Skeletal muscle cell (primary cell): ENCODE measurements at places on chromosomes 7 and 10.
A peak's percentile ranks its signal among the peaks of the same experiment; 100 is the strongest.

DNA sequence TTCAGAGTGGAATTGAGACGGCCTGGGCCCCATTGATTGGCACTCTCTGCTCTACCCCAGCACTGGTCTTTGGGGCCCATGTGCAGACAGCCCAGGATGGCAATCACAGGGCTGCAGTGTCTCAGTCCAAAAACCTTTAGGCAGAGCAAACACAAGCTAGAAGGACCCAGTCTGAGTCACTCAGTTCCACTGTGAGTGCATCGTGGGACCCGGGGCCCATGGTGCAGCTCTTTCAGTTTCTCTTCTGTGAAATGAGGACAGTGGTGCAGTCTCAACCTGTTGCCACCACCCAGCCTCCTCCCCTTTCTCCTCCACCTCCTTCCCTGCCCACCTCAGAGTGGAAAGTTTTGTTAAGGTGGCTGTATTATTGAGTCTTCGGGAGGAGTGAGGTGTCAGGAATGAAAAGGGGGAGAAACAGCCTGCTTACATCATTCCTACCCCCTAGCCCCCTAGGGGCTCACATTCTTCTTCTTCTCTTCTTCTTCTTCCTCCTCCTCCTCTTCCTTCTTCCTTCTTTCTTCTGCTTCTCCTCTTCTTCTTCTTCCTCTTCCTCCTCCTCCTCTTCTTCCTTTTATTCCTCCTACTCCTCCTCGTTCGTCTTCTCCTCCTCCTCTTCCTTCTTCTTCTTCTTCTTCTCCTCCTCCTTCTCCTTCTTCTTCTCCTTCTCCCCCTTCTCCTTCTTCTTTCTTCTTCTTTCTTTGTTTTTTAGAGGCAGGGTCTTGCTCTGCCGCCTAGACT is 19.5 kb upstream of the CARD11 start:
- no peak for DNase-seq

- no peak for DNase-seq
Observed at GRCh38 chr7:149196705-149197171, 1.4 kb downstream of the ZNF282 start.

- DNase-seq, result no peak
Observed at GRCh38 chr7:101728128-101728527, 89.3 kb upstream of the CUX1 start.

DNA sequence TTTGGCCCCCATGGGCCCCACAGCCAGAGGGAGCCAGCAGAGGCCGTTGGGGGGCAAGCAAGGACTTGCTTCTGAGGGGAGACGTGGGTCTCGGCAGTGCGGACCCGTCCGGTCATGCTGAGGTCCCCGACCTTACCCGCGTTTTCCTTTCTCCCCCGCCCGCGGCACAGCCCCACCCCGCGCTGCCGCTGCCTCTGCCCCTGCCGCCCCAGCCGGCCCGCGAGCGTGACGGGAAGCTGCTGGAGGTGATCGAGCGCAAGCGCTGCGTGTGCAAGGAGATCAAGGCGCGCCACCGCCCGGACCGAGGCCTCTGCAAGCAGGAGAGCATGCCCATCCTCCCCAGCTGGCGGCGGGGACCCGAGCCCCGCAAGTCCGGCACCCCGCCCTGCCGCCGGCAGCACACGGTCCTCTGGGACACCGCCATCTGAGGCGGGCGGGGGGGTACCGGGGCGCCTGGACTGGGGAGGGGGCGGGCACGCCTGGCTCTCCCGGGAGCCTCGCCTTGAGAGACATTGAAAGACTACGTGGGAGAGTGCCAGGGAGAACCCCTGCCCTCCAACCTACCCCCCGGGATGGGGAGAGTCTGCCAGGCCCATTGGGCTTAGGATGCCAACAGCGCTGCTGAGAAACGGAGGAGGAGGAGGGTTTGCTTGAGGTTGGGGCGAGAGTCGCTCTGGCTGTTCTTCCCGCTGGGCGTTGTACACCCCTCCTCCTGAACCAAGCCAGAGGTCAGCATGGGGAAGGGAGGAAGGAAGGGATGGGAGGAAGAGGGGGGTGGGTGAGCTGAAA is 9.9 kb downstream of the NYAP1 start:
- DNase-seq, result no peak

- no peak for DNase-seq
Observed at GRCh38 chr7:127040042-127040441, 212.7 kb downstream of the GRM8 start.

GRCh38 chr7:55438757-55439525 is 73.8 kb downstream of the LANCL2 start:
- DNase-seq, result no peak

GRCh38 chr10:77493851-77494261 is 143.8 kb downstream of the KCNMA1 start:
- DNase-seq, result no peak

GRCh38 chr10:103576076-103576471 is 82.6 kb downstream of the NEURL1 start:
- DNase-seq, result no peak

GRCh38 chr10:95906677-95907455 is 909 bp upstream of the CC2D2B start:
- DNase-seq, result peak; percentile 11

- no peak for DNase-seq
Observed at GRCh38 chr7:106329408-106329807, 44.6 kb upstream of the NAMPT start.

DNA sequence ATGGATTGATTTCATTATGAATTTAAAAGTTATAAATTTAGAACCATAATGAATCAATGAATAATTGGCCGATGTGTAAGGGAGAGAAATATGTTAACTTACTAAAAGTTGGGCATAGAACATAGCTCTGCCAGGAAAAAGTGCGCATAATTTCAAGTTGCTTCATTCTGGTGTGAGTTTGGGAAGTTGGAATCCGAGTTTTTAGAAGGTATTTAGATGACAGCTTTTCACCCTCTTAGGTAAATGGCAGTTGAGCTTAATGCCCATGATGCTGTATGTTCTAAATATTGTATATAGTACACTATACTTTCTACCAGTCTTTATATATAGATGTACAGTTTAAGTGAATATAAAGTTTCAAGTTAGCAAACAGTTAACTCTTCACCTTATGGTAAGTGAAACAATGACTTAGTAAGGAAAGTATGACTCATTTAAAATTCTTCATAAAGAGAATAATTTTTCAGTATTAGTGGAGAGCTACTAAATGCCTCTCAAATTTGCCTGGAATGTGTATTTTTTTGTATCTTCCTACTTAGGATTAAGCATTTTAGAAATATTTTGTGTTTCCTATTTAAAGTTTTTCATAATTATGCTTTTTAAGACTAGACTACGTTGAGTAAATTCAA is 1.6 kb downstream of the C1GALT1 start:
- DNase-seq, result no peak

- no peak for DNase-seq
Observed at GRCh38 chr10:99994801-99995200, 14.9 kb downstream of the DNMBP start.

DNA sequence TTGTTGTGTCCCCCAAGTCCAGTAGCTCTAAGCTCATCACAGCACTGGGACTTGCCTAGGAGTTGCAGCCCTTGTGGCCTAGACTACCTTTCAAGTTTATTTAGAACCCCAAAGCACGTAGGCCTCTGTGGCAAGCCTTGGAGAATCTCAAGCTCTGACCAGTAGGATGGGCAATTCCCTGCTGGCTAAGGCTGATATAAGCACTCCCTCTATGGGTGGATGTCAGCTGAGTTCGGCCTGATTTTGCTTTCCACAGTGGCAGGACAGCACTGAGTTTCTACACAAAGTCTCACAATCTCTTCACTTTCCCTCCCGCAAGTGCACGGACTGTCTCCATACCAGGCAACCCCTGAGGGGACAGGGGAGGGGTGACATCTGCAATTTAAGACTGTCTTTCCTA is 886.4 kb upstream of the LRRN3 start:
- no peak for DNase-seq

DNA sequence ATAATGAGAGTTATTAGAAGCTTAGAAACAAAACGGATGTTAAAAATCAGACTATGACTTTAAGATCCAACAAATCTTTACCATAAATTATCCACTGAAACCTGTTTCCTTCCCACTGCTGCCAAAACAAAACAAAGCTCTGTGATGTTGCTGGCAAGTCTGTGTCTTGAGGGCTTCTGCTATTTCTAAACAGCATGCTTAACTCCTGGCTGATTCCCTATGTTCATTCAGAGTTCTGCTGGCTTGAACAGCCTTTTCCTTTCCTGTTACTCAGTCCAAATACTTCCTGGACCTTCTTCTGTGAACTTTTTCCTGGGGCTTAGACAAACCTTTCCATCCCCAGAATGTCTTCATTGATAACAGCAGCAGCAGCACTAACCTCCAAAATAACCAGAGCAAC is 448.1 kb downstream of the SORCS1 start:
- DNase-seq, result no peak

GRCh38 chr7:88597941-88598425 is 161.5 kb upstream of the ZNF804B start:
- no peak for DNase-seq

- no peak for DNase-seq
Observed at GRCh38 chr7:146655928-146656797, 539.6 kb downstream of the CNTNAP2 start.

- no peak for DNase-seq
Observed at GRCh38 chr7:47473499-47474210, 108.3 kb downstream of the TNS3 start.

DNA sequence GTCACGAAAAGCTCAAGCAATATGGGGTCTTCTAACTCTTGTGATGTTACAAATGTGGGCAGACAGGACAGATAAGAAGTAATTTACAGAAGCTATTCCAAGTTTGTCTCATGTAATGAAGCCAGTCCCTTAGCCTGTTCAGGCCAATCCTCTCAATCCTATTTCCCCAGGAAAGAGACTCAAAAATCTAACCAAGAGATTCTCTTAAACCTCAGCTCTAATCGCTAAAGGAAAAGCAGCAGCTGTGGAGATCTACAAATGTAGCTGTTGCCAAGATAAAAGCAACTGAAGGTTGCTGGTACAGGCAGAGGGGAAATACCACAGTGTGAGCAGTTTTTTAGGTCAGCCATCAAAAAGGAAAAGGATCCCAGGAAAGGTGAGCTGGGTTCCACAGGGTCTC is 39.3 kb downstream of the ANK3 start:
- DNase-seq, result no peak

- no peak for DNase-seq
Observed at GRCh38 chr10:44399659-44400451, 15.0 kb upstream of the CXCL12 start.

- DNase-seq, result no peak
Observed at GRCh38 chr7:77985232-77985973, 186.8 kb downstream of the PHTF2 start.

DNA sequence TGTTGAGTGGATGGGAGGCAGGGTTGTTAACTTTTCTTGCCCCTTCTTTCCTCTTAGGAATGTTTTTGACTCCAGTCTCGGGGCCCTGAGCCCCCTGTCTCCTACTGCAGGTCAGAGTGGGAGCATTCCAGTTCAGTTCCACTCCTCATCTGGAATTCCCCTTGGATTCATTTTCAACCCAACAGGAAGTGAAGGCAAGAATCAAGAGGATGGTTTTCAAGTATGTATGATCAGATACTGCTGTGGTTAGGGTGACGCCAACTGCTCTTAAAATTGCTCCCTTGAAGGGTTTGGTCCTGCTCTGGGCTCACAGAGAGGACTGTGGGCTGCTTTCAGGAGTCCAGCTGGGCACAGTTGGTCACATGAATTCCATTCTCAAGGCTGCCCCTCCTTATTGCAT is 22.0 kb downstream of the VWA2 start:
- peak; percentile 5 for DNase-seq

GRCh38 chr7:69847921-69848612 is 249.8 kb downstream of the AUTS2 start:
- no peak for DNase-seq

DNA sequence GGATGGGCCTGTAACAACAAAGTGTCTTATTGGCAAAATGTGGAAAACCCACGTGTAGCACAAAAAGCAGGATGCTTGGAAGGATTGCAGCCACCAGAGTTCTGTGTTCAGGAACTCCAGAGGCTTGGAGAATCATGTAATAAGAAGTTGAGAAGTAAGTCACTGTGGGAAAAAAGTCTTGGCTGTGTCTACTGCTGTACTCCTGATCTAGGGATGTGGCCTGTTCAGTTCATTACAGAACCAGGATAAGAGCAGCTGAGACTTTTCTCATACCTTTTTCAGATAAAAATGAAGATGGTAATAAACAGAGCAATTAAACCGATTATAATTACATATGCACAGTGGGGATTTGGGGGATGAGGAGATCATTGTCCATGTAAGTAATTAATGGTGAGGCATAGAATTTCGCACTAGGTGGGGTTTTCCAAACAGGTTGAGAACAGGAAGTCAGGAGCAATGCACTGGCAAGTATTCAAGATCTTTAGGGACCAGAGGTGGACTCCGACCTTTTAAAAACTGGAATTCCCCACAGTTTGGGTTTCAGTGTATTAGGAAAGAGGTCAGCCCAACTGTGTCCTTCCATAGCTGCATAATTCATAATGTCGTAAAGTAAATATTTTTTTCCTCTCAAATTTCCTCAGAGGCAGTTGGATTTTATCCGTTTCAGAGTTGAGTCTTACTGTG is 281.7 kb downstream of the FRMD4A start:
- DNase-seq, result no peak

DNA sequence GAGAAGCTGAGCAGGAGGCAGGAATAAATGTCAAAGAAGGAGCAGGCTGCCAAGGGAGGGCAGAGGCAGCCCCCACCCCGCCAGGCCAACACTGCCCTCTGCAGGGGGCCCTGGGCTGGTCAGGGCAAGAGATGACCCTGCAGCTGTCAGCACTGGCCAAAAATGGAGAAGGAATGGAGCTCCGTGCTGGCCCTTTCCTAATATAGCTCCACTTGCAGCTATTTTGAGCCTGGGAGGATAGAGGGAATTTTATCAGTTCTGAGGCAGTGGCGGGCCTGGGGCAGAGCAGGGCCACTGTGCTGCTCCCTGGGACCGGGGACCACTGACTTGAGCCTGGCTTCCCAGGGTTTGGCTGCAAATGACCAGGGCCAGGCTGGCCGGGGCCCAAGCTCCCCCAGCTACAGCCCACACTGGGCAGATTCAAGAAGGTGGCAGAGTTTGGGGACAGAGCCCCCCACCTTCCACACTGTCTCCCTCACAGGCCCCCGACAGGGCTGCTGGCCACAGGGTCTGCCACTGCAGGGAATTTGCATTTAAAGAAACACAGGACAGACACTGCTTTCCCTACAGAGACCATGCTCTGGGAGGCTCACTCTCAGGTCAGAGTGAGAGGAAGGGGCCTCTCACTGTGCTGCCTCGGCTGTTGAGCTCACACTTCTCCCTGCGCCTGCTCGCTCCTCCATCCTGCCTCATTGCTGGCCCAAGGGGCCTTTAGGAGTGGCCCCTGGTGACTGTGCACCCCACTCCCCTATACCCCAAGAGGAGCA is 16.2 kb downstream of the LDB3 start:
- no peak for DNase-seq

DNA sequence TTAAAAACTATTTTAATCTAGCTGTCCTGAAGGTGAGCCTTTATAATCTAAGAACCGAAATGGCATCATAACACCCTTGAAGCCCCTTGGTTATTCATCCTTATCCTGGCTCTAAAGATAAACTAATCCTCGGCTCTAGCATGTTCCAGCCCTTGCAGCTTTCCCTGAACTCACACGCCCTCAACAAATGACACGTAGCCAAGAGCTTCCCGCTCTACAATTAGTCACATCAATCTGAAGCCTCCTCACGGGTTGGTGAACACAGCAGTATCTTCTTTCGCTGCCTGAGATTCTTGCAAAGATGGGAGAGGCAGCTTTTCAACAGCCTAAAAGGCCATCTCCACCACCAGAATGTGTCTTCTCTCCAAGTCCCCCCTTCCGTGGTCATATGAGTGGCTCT is 4.1 kb downstream of the FRMD4A start:
- no peak for DNase-seq
